ENCODE measurements at places on chromosomes 3 and 15. TPM values are rescaled to one million over a fixed set of nuclear protein-coding genes. Genes with fewer than 3 reads are reported as not detected.

GRCh38 chr3:9037144-9037711 is 74.0 kb upstream of the RAD18 start:
- H3K27ac ChIP-seq: no peak overlapping the region
- DNase-seq: no peak
- no peaks in the 10 kb centered on the region for H3K4me1 ChIP-seq
- no peaks in the 10 kb centered on the region for H3K36me3 ChIP-seq

GRCh38 chr3:105979961-105980360 is 111.1 kb upstream of the CBLB start:
- no peak for DNase-seq
- H3K27me3 ChIP-seq: no peaks in the 10 kb centered on the region
- H3K36me3 ChIP-seq: no peaks in the 10 kb centered on the region
- H3K4me1 ChIP-seq: no peaks in the 10 kb centered on the region

DNA sequence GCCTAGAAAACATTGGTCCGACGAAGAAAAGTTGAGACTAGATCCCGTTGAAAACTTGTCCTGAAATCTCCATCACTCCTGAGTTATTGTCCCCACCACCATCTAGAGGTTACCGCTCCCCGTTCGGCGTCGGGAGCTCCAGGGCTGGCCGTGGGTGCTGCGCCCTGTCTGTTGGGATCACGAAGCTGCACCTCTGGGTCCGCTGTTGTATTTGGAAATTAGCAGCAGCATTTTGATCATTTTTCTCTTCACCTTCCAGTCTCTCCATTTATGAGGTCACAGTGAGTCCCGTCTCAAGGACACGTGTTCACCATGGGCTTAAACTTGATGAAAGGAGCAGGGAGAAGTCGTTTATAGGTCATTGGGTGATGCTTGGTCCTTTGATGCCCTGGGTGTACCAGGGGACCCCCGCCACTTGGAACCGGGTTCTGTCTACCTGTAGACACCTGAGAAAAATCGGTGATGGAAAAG is 565 bp downstream of the MANF start:
- H3K4me3 ChIP-seq: peak overlapping the region; percentile 75
- H3K27ac ChIP-seq: peak overlapping the region; percentile 77
- peaks cover 9% of the 10 kb centered on the region for H3K36me3 ChIP-seq
- H3K27me3 ChIP-seq: no peaks in the 10 kb centered on the region

- no peaks in the 10 kb centered on the region for H3K36me3 ChIP-seq
- H3K4me1 ChIP-seq: peaks cover 6% of the 10 kb centered on the region
- H3K27ac ChIP-seq: no peak overlapping the region
- H3K27me3 ChIP-seq: no peaks in the 10 kb centered on the region
These were observed 71.5 kb upstream of the LPP start for GRCh38 chr3:188082450-188082849.

DNA sequence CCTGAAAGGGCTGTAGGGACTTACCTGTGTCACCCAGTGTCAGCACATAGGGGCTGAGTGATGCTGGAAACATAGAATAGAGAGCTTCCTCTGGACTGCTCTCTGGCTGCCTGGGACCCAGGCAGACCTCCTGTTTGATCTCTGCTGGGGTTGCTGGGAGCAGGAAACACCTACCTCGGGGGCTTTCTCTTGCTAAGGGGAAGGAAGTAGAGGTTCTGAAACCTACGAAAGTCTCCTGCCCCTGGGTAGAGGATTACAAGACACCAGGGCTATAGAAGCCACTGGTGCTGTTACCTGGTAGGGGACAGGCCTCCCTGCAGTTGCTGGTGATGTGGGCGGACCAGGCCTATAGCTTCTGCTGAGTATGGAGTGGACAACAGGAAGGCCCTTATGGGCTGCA is 81.7 kb downstream of the DHX30 start:
- peaks cover 3% of the 10 kb centered on the region for H3K36me3 ChIP-seq
- no peak overlapping the region for H3K27ac ChIP-seq
- no peaks in the 10 kb centered on the region for H3K27me3 ChIP-seq
- no peak for DNase-seq

- no peaks in the 10 kb centered on the region for H3K27me3 ChIP-seq
- no peaks in the 10 kb centered on the region for H3K4me1 ChIP-seq
- no peaks in the 10 kb centered on the region for H3K36me3 ChIP-seq
These were observed 688.8 kb upstream of the CCDC54 start for GRCh38 chr3:106688464-106688863.

GRCh38 chr3:107939691-107940442 is 151.0 kb downstream of the CD47 start:
- H3K36me3 ChIP-seq: no peaks in the 10 kb centered on the region
- no peak overlapping the region for H3K4me3 ChIP-seq
- no peak for DNase-seq
- H3K4me1 ChIP-seq: no peaks in the 10 kb centered on the region

DNA sequence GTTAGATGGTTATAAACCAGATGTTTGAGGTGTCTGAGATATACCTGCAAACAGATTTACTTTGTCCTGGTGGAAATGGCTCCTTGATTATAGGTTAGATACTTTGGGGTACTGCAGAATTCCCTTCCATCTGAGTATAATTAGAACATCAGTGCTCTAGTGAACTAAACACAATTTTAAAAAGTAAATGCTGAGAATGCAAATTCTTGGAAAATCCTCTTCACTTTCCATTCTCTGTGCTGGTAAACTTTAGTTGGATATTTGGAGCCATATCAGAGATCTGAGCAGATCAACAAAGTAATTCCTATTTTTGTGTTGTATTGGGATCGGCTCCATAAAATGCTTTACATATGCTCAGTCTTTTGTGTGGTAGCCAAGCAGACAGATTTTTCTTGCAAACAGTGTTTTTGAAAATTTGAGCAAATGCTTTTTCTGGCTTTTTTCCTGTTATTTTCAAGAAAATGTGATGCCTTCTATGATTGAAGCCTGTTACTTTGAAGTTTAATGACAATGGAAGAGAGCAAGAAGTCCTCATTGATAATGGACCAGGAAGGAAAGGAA is 37.9 kb upstream of the KCNH8 start:
- no peaks in the 10 kb centered on the region for H3K27me3 ChIP-seq
- DNase-seq: no peak
- no peak overlapping the region for H3K4me3 ChIP-seq
- no peaks in the 10 kb centered on the region for H3K36me3 ChIP-seq
- no peak overlapping the region for H3K27ac ChIP-seq

DNA sequence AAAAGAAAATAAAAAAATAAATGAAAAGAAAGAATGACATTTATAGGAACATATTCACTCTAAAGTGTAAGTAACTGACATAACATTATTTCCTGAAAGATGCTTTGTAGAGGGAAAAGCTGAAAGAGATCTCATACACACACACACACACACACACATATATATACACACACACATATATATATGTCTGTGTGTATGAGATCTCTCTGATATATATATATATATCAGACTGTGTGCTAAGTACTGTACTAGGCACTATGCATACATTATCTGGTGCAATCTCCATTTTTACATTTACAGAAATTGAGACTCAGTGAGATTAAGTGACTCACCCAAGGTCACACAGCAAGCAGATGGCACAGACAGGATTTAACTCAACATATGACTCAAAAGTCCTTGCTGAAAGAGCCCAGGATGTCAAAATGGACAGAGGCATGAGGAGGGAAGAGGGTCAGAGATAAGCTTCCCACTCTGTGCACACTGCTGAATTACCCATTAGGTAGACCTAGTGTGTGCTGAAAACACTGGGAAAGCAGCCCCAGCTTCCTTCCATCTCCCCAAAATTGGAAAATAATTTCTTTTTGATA is 15.0 kb downstream of the BHLHE40 start:
- H3K36me3 ChIP-seq: no peaks in the 10 kb centered on the region
- H3K4me3 ChIP-seq: no peak overlapping the region
- no peak overlapping the region for H3K27ac ChIP-seq

- no peaks in the 10 kb centered on the region for H3K4me1 ChIP-seq
- no peaks in the 10 kb centered on the region for H3K27me3 ChIP-seq
- H3K27ac ChIP-seq: no peak overlapping the region
- no peak overlapping the region for H3K4me3 ChIP-seq
- DNase-seq: no peak
These were observed 521.9 kb upstream of the NAALADL2 start for GRCh38 chr3:174337227-174337626.

GRCh38 chr15:54298396-54298795 is 320.2 kb downstream of the UNC13C start:
- no peaks in the 10 kb centered on the region for H3K36me3 ChIP-seq
- H3K4me1 ChIP-seq: no peaks in the 10 kb centered on the region
- DNase-seq: no peak
- H3K27ac ChIP-seq: no peak overlapping the region
- no peaks in the 10 kb centered on the region for H3K27me3 ChIP-seq

DNA sequence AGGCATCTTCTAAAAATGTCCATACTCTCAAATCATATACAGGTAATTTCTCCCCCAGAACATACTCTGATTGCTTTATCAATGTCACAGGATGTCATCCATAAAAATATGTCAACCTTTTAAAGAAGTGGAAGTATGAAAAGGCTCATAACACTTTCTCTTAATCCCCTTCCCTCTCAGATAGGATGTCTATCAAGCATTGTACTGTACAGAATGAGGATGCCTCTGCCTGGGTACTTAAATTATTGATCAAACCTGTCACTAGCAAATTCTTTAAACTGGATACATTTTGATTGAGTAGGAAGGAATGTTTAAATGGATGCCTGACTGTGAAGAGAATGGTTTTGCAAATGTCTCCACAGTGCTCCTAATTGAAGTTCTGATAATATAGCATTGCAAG is 168.7 kb downstream of the EPHA3 start:
- H3K36me3 ChIP-seq: no peaks in the 10 kb centered on the region
- H3K27me3 ChIP-seq: no peaks in the 10 kb centered on the region
- no peak overlapping the region for H3K4me3 ChIP-seq
- no peak overlapping the region for H3K27ac ChIP-seq
- DNase-seq: no peak
- H3K4me1 ChIP-seq: no peaks in the 10 kb centered on the region

Gene ZNF654
- 16.0 TPM for total RNA-seq

Gene FEZF2
- total RNA-seq: not detected

Gene EPHB1
- 3.2 TPM for total RNA-seq

Gene CISH
- total RNA-seq: 30.8 TPM

Gene SAXO2
- total RNA-seq: 3.2 TPM

Data from kidney (tissue), 22 donors.